ENCODE measurements at places on chromosomes 6 and 20.

- no peak for DNase-seq
These were observed 20.9 kb upstream of the ZFAND3 start for GRCh38 chr6:37798436-37799262.

- DNase-seq = no peak
These were observed 50.9 kb downstream of the JARID2 start for GRCh38 chr6:15296735-15297134.

GRCh38 chr6:141463237-141463977 lies 669.3 kb upstream of the GJE1 start:
- DNase-seq = no peak

GRCh38 chr6:144283646-144284477 lies 1.3 kb upstream of the UTRN start:
- DNase-seq = no peak

DNA sequence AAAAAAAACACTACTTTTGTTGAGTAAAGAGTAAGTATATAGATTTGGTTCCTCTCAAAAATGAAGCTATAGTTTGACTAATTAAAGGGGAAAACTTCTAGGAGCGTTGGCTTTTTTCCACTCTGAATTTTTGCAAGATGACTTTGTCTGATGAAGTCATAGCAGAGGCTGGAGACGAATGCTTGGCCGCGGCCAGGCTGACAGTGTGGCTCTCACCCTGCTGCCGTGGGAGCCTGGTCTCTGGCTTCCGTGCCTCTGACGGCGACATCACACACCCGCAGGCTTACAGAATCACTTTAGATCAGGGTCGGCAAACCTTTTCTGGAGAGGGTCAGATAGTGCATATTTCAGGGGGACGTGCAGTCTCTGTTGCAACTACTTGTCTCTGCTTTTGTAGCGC lies 145.0 kb downstream of the PHACTR3 start:
- peak; percentile 40 for DNase-seq

DNA sequence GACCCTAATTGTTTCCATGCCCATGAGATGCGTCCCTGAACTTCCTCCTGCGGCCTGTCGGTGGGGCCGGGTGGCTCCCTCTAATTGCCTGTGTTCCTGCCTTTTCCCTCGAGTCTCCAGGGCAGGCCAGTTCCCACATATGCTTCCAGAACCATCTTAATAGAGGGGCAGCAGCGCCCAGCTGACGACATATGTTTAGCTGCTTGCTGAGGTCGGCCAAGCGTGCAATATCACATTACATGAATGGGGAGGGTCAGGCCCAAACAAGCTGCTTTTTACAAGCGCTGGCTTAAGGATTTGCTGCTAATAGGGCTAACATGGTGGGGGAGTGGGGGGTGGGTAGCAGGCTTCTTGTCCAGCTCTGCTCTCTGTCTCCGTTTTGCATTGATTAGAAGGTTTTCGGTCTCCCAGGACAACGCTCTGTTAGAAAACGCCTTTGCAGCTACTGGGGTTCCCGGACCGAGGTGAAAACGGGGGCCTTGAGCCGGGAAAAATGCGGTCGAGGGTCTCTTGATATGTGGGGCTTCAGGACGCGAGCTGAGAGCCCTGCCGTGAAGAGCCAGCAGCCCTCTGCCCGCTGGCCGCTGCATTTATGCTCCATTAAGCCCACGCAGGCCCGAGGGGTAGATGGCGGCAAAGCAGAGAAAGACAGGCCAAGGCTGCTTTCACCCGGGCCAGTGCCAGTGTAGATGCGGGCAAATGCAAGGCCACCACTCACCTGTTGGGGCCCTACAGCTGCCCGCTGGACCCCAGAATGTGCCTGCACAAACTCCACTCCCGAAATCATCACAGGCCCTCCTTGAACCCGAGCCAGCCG lies 308.5 kb downstream of the BMP7 start:
- no peak for DNase-seq

DNA sequence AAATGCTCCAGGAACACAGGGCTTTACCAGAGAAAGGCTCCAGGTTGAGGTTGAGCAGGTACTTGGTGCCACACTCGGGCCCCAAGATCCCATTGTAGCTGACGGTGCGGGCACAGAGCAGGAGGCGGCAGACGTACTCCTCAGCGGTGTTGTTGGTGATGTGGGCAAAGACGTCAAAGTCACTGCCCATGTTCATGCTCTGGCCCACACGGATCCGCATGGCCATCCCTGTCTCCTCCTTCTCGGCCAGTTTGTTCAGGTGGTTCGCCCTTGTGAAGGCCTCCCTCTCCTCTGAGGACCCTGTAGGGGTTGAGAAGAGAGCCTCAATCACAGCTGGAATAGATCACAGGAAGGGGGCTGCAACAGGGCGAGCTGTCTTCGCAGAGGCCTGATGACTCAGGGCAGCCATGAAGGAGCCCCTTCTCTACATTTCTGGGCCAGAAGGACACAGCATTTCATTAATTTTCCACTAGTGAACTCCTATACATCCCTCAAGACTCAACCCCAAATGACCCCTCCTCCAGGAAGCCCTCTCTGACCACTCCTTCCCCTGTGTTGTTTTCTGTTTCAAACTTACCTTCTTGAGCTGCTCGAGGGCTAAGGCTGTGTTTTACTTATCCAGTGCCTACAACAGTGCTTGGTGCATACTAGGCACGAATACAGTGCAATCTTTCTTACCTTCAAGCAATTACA lies 26.8 kb downstream of the TGM2 start:
- no peak for DNase-seq

GRCh38 chr20:62529896-62530642 lies 54.3 kb upstream of the GATA5 start:
- DNase-seq = no peak

GRCh38 chr6:144279484-144280150 lies 5.5 kb upstream of the UTRN start:
- DNase-seq = no peak

- DNase-seq = no peak
These were observed 3.8 kb upstream of the TNFAIP3 start for GRCh38 chr6:137863091-137863797.

GRCh38 chr20:40739841-40740240 lies 50.8 kb upstream of the MAFB start:
- no peak for DNase-seq

All from stromal cell of bone marrow (primary cell).